ENCODE measurements at places on chromosomes 7 and 10.

DNA sequence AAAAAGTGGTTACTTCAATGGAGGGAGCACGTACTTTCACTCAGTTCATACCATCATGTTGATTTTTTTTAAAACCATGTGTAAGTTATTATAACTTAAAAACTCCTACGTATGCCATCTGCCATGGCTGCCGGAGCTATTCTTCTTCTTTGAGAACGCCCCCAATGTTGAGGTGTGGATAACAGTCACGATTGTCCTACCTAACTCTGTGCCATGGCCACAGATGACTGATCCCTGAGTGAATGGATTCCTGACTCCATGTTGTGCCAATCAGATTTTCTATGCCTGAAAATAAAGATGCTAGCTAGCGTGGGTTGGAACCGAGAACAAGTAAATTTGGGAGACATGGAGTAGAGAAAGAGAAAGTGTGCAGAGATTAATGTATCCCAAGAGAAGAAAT lies 5.3 kb downstream of the MCMBP start:
- DNase-seq: no peak

DNA sequence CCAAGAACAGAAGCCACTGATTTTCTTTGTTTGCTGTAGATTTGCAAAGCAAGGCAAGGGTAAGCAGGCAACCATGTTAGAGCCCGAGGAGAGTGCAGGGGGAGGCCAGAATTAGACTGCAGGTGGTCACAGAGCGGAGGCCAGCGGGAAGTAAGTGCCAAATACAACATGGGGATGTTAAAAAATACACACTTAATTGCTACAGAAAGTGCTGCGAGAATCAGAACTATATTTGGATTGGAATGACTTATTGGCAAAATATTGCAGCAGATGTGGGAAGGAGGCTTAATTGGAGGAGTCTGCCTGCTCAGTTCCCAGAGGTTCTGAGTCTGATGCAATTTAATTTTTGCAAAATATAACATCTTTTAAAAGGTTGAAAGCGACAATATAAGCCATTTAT lies 49.7 kb upstream of the ADCY1 start:
- no peak for DNase-seq

GRCh38 chr10:86642021-86642420 lies 12.3 kb upstream of the OPN4 start:
- DNase-seq: no peak

GRCh38 chr7:8387551-8388256 lies 45.7 kb upstream of the NXPH1 start:
- no peak for DNase-seq

DNA sequence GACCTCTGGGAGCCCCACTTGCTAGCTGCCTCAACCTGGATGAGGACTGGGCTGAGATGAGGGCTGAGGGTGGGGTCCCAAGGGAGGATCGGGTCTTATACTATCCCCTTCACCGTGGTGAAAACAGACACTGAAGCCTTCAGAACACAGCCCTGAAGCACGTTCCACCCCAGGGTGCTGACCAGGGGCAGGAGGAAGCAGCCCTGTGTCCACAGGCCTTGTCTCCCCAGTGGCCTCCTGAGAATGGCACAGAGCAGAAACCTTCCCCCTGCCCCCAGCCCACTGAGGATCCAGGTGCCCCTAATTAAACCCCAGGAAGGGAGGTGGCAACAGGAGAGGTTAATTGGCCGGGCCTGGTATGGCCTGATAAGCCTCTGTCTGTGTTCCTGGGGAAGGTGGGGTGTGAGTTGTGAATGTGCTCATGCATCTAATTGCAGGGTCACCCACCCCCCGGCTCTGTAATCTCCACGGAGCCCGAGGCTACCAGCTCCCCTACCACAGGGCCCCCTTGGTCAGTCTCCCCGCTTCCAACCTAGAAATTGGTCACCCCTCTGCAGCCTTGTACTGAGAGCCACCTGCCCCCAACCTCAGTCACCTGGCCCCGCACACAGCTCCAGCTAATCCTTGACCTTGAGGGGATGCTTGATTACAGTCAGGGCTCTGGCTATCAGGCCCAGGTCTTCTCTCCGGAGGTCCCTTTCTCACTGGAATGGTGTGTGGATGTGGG lies 159.0 kb upstream of the UNC5B start:
- no peak for DNase-seq

GRCh38 chr7:134355927-134356326 lies 39.2 kb upstream of the SLC35B4 start:
- DNase-seq: peak; percentile 35

DNA sequence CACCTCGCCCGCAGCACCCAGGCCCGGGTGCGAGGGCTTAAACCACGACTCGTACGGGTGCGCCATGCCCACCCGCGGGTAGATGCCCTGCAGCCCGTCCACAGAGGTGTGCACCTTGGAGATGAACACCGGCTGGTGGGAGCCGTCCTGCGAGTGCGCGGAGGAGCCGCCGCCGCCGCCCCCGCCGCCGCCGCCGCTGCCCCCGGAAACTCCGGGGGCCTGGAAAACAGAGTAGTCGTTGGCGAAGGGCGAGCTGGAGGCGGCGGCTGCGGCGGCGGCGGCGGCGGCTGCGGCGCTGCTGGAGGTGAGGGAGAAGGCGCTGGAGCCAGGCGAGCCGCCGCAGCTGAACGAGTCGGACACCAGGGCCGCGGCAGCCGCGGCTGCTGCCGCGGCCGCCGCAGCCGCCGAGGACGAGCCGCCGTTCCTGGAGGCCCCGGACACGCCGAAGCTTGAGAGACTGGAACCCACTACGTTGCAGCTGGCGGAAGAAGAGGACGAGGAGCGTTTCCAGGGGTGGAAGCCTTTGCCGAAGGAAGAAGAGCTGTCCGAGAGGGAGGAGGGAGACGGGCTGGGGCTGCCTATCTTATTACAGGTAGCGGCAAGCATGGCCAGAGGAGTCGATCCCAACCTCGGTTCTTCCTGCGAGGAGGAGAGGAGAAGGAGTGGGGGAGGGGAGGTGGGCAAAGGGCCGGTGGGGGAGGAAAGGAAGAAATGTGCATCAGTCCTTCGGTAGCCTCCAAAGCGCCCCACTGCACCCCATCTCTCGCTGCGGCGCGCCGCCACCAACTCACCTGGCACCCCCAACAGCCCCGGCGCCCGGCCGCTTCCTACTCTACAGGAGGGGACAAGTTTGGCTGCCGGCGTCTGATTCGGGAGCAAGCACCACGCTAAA lies 1.3 kb downstream of the SP8 start:
- no peak for DNase-seq

GRCh38 chr10:22997096-22997495 lies 69.2 kb downstream of the ARMC3 start:
- DNase-seq: peak; percentile 33

GRCh38 chr7:137950263-137950621 lies 51.6 kb downstream of the CREB3L2 start:
- no peak for DNase-seq

DNA sequence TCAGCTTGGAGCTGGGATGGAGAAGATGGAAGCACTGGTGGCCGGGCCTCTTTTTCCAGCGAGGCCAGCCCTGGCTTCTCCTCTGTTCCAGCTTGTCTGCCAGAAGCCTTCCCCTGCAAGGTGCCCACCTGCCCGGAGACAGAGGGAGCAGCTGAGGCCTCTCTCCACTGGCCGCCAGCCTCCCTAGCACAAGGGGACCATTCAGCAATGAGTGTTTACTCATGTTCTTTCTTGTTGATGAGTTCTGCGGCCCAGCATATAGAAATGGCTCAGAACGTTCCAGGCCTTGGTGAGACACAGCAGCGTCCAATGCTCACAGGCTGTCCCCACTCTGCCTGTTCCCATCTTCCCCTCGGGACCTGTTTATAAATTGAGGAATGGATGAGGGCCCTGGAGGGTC lies 47.3 kb downstream of the CHST3 start:
- no peak for DNase-seq

GRCh38 chr7:119392-120163 lies 72.8 kb upstream of the FAM20C start:
- DNase-seq: no peak

DNA sequence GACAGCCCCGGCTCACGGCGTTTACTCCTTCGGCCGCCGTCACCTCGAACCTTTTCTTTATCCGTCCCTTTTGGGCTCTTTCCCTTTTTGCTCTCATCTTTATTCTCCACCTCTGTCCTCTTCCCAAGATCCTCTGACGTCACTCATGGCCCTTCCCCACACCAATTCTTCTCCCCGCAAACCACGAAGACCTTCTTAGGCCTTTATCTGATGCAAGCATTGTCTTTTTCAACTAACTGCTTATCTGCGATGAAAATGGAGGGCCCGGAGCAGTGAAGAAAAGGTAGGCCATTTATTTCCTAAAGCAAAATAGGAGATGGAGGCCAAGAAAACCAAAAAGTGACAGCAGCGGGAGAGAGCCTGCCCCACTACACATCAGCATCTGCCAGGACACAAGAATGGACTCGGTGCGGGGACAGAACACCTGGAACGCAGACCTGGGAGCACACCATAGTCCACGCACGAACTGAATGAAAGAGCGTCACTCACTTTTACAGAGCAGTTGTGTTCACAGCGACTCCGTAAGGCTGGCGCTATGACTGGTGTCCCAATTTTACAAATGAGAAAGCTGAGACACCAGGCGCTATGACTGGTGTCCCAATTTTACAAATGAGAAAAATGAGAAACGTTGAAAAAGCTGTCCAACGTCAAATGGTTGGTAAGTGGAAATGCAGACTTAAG lies 45.3 kb downstream of the ZNF777 start:
- DNase-seq: peak; percentile 37

- no peak for DNase-seq
Measured at GRCh38 chr10:84581976-84582375, 253.6 kb downstream of the CCSER2 start.

- DNase-seq: peak; percentile 35
Measured at GRCh38 chr7:40922316-40922670, 780.6 kb downstream of the INHBA start.

DNA sequence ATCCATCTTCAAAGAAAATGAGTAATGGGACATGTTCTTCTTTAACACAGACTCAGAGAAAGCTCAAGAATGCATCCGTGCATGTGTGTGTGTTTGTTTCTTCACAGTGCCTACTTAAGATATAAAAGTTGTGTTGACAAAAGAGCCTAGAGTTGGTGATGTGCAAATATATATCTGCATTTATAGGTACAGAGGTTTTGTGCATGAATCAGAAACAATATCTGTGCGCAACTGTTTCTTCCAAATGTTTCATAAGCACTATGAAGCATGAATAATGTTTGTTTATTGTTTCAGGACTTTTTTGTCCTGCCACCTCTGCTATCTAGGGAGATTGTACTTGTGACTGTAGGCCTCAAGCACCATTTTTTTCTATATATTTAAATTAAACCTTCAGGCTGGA lies 229.7 kb downstream of the CSTF2T start:
- no peak for DNase-seq

GRCh38 chr7:46450886-46451285 lies 529.8 kb upstream of the IGFBP3 start:
- no peak for DNase-seq

- no peak for DNase-seq
Measured at GRCh38 chr10:26810435-26811026, 50.2 kb downstream of the ABI1 start.

- DNase-seq: no peak
Measured at GRCh38 chr7:77757589-77757988, 40.6 kb downstream of the TMEM60 start.

GRCh38 chr10:4820804-4821401 lies 5.1 kb upstream of the AKR1E2 start:
- DNase-seq: peak; percentile 14

GRCh38 chr10:119341459-119342301 lies 134.3 kb downstream of the GRK5 start:
- DNase-seq: peak; percentile 66

GRCh38 chr7:81143856-81144255 lies 225.0 kb upstream of the SEMA3C start:
- DNase-seq: no peak

DNA sequence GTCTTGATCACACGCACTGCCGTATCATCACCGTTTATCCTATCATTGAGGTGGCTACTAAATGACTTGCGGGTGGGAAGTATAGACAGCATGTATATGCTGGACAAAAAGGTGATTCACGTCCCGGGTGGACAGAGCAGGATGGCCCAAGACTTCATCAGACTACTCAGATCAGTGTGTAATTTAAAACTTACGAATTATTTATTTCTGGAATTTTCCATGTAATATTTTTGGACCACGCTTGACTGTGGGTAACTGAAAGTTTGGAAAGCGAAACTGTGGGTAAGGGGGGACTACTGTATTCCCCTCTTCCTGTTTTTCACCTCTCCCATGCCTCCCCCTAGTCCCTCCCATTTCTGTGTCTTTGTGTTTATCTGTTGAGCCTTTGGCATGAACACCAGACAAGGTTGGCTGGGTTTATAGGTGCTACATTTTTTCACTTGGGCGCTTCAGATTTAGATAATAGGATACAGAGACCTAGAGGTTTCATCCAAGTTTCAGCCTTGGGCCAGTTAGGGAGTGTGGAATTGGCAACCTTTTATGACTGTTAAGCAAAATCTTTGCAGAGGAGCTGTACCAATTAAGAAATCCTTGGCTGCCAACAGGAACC lies 55.8 kb downstream of the RBM20 start:
- DNase-seq: no peak

GRCh38 chr7:85815526-85815925 lies 628.7 kb upstream of the SEMA3D start:
- no peak for DNase-seq

All from fibroblast of pulmonary artery (primary cell).